Heart right ventricle (tissue), 16 donors: ENCODE measurements at places on chromosomes 7 and 10. TPM values are rescaled to one million over a fixed set of nuclear protein-coding genes. Genes with fewer than 3 reads are reported as not detected.

DNA sequence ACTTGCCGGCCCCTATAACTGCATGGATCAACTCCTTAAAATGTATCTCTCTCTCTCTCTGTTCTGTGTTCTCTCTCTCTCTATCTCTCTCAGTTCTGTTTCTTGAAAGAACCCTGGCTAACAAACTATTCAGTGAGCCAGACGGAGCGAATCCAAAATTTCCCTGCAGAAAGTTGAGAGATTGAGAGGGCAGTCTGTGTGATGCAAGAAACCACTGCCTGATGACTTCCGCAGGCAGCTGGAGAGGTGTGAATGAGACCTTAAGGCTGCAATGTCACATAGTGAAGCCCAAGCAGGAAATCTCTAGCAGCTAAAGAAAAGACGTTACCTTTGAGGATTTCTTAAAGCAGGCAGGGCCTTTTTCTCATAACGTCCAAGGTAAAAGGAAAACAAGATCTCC is 17.3 kb downstream of the FAM107B start:
- DNase-seq = no peak

PAX4 gene
- total RNA-seq = not detected

DNA sequence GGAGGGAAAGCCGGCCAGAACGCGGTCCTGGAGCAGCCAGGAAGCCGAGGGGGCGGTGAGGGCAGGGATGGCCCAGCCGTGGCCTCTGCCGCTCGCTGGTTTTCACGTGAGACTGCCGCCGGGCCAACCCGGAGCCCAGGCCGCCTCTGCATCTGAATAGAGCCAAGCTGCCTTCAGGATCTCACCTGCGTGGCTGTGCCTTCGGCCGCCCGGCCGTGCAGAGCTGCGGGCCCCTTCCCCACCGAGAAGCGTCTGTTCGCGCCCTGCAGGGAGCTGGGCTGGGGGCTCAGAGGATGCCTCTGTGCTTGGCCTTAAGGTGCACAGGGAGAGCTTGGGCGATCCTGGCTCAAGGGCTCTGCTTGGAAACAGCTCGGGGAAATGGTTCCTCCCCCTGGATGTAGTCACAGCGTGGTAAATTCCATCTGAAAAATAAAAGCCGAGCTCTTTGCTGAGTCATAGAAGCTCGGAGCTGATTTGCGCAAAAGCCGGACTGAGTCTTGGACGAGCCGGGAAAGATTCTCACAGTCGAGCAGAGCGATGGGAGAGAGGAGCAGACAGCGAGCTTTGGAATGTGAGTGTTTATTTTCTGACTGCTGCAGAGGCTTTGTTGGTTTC is at the start of gene JAKMIP3:
JAKMIP3 (plus strand) TSS at position 456 of the 615 bp plus-strand sequence. CDS start 38,863 bp downstream, outside the sequence.
- DNase-seq = peak; percentile 50

DNA sequence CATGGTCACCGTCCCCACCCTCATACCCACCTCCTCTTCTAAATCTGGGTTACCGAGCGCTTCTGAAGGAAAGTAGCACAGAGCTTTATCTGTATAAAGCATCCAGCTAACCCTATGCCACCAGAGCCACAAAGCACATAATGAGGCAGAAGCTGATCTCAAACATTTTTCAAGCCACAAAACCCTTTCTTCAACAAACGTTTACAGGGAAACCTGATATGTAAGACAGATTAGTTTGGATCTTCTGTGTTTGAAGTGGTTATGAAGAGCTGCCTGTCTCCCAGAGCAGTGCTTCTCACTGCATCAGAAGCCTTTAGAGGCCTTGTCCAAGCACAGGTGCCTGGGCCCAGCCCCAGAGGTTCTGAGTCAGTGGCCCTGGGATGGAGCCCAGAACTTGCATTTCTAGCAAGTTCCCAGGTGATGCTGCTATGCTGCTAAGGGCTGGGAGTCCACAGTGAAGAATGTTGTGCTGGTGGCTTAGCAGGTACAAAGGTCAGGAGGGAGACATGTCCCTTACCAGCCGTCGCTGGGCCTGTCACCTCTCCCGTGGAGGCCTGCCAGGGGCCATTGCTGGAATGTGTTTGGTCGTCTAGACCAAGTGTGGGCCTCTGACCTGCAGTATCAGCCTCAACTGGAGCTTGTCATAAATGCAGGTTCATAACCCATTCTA is 90.4 kb downstream of the TAF3 start:
- no peak for DNase-seq

PWWP2B gene
- total RNA-seq = 15.6 TPM
